AG04450 (cell line): ENCODE measurements at places on chromosomes 5 and 9.

GRCh38 chr5:85823462-85824426 lies 794.0 kb upstream of the COX7C start:
- DNase-seq: no peak

DNA sequence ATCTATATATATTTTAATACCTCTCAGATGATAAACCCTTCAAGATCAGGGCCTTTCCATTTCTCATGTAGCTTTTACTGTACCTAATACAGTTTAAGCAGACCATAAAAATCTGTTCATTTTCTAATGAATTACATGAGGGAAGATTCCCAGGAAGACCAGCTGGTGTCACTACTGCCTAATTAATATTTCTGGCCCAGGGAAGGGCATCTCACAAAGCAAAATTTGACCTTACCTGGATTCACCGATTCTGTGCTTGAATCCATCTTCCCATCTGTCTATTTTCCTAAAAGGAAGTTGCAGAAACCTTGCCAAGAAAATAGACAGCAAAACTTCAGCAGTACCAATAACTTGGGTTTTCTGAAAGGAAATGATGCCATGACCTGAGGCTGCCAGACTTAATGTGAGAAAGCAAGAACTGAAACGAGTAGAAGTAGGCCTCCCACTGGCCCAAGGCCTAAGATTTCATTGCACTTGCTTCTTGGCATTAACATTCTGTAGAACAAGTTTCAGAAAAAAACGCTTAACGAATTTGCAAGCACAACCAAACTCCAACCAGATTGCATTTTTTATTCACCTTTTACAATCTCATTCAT lies 83.0 kb upstream of the GLIS3 start:
- DNase-seq: no peak

DNA sequence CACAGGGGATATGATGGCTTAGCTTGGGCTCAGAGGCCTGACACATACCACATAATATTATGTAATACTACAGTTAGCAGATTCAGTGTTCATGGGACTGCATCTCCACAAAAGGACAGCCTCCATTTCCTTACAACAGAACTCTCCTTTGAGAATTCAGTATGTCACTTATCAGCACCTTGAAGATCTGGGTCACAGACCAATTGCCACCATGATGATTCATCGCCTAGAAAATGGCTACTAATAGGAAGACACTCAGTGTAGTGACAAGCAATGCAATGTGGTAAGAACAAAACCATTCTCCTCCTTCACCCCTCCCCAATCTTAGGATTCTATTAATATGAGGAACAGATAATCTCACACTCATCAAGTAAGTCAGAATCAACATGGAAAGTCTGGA lies 38.7 kb upstream of the PRLR start:
- no peak for DNase-seq

DNA sequence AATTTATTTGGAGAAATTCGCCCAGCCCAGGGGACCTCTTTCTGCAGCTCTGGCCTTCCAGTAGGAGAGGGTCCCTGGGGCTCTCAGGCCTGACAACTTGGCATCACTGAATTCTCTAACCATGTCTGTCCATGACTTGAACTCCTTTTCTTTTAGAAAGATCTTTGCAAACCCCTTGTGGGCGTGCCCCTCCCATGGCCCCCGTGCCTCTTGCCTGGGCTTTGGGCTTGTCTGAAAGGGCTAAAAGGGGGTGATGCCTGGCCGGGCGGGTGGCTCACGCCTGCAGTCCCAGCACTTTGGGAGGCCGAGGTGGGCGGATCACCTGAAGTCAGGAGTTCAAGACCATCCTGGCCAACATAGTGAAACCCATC lies 3.2 kb upstream of the SQSTM1 start:
- DNase-seq: no peak

DNA sequence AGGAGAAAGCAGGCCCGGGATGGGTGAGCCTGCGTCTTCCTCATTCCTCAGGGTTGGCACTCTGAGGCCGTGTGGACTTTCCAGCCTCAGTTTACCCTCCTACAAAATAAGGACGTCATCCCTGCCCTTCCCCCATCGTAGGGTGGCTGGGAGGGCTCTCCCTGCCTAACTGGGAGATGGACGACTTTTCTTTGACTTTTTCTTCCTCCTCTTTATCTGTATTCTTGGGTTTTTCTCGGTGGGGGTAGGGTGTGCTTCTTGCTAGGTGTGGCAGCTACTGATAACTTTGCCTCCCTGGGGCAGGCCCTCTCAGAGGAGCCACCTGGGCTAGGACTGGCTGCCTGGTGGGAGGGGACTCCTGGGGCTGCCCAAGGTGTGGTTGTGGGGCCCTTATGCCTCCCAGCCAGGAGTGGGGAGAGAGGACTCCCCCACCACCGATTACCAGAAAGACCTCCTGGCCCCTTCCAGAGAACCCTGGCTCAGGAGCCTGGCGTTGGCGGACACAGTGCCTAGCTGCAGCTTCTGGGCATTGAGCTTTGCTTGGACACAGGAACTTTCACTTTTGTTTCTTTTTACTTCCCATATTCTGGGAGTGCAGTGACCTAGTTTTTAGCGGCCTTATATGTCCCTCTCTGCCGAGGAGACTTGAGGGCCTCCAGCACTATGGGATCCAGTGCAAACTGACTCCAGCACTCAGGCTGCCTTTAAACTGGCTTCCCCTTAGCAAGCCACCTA lies 6.1 kb downstream of the GLIPR2 start:
- no peak for DNase-seq

DNA sequence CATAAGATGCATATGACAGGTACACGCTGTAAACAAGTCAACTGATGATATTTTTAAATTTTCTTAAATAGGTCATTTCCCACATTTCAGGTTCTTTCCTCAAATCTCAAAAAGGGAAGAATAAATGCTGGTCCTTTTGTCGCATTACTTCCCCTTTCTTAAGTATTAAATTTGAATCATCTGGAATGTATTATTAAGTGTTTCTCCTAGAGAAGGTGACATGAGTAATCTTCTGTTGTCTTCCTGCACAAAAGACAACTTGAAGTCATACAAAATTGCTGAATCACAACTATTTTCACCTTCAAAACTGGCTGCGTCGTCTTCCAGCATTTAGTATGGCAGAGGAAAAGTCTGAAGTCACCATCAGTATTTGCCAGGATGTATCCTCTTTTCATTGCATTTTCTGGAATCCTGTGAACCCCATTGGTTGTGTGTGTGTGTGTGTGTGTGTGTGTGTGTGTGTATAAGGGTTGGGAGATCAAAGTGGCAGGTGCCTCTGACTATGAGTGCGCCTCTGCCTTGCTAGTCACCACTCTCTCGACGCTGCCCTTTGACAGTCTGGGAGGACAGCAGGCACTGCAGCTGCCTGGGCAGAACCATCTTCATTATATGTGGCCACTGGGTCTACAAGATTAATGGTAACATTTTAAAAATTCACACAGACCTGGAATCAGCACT lies 86.9 kb downstream of the MVB12B start:
- no peak for DNase-seq

GRCh38 chr5:107466233-107466769 lies 204.4 kb downstream of the EFNA5 start:
- peak; percentile 55 for DNase-seq
